ENCODE measurements at places on chromosomes 6 and 20.

DNA sequence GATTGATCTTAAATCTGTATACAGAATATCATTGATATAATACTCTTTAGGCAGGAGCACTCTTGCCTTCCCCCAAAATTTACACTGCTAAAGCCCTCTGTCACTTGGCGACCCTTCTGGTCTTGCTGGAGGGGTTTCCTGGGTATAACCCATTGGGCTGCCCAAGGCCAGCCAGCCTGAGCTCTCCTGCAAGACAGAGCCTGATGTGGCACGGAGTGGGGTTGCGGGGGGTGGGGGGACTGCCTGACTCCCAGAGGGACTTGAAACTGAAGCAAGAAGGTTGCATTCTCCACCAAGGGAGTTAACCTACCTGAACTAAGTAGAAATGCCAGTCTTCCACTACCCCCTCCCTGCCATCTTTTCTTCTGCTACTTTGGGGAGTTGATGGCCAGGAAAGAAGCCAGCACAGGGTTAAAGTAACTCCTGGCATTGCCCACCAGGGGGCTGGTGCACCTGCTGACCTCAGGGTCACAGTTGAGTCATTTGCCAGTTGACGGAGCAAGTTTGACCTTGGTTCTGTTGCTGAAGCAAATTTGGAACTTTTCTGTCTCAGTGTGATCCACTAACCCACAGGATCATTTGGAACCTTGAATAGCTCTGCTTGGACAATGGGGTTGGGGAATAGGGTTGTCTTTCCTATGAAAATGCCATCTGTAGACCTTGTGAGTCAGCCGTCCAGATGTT, 79.4 kb downstream of the ASXL1 start:
- DNase-seq = no peak

DNA sequence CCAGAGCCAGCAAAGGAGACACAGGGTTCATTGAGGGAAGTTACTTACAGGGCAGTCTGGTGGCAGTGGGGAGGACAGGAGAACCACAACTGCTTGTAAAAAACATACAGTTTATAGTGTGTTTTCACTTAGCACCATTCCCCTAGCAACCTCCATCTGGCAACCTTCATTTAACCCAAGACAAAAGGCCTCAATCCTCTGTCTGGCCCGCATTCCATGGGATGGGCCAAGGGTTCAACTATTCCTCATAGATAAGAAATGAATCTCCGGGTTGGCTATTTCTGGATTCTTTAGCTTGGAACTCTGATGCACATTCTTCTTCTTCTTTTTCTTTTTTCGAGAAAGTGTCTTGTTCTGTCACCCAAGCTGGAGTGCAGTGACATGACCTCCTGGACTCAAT, 26.3 kb upstream of the FYN start:
- no peak for DNase-seq

DNA sequence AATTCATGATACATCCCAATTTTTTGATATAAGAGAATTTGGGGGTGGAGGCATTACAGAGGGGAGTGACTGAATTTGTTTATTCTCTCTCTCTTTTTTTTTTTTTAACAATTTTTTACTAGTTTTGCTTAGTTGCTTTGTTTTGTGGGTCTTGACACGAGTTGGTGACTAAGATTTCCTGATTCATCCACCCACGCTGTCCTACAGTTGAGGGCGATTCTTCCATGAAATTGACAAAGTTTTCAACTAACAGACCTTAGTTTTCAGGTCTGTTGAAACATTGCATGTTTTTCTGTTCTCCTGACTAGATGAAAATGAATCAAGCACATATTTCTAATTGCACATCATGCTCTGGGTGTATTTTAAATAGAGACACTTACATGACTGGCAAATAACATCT, 613.8 kb downstream of the TFAP2B start:
- DNase-seq = no peak

- no peak for DNase-seq
These were observed 37.2 kb upstream of the TAF8 start for GRCh38 chr6:42013134-42013516.

DNA sequence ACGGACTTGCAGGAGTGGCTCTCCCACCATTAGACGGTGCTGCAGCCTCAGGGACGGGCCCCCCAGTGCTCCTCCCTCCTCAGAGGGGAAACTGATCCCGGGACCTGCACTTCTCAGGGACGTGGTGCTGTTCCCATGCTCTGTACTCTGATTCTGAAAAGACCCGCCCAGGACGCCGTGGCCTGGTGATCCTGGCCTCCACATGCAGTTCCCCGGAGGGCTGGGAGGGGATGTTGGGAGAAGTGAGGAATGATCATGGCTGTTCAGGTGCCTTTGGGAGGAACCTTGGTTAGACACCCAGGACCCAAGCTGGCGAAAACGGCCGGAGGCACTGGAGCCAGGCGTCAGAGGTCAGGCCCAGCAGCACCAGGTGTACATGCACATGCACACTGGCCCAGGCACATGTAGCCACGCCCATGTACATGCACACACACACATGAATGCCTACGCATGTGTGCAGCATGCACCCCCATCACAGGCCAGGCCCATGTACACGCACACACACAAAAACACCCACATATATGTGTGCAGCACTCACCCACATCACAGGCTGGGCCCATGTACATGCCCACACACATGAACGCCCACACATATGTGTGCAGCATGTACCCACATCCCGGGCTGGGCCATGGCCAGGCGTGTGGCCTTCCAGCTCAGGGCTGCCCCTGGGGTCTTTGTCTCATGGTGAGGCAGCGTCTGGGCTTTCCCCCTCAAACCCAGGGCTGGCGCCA, 52.6 kb upstream of the DACT2 start:
- no peak for DNase-seq

GRCh38 chr20:35568645-35569044, 26.8 kb downstream of the ERGIC3 start:
- peak; percentile 62 for DNase-seq

DNA sequence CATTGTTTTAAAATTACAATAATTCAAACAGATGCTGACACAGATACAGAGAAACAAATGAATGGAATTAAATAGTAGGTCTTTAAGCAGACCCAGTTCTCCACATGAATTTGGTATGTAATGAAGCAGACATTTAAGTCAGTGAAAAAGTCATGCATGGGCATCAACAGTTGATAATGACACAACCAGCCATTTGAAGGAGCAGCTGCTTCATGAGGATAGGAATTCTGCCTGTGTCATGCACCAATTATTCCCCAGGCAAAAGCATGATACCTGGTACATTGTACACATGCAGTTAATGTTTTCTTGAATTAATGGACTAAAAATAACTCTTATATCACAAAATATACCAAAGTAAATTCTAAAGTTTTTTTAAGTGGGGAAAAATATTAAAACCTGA, 11.2 kb upstream of the HEY2 start:
- DNase-seq = no peak

DNA sequence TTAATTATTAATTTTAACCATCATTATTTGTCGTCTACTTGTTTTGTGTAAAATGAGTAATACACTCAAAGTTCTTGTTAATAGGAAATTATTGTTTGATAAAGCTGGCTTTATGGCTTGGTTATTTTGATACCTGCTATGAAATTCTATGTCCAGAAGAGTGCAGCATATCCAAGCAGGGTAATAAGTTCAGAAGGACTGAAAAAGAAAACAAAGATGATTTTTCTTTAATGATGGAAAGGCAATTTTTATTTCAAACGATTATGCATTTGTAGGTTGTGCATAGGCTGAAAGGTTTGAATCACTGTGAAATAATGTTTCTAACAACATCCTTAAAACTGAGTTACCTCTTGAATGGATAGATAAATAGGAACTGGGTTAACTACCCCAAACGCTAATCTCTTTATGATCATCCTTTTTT, 1.4 kb upstream of the MAN1A1 start:
- DNase-seq = no peak

DNA sequence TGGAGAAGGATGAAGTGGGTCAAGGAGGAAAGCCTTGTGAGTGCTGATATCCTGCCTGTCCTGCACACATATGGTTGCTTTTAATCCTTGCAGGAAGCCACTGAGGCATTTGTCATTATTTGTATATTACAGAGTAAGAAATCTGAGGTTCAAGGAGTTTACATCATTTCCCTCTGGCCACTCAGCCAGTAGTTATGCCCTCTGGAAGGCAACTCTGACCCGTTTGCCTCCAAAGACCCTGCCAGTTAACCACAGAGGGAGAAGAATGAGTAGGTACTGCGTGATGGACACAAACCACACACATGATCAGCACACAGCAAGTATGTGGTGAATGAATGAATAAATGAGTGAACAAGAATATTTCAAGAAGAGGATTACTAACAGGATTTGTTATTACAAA, 7.9 kb upstream of the FAM210B start:
- no peak for DNase-seq

GRCh38 chr20:37317994-37318640, 27.8 kb upstream of the SRC start:
- DNase-seq = no peak

DNA sequence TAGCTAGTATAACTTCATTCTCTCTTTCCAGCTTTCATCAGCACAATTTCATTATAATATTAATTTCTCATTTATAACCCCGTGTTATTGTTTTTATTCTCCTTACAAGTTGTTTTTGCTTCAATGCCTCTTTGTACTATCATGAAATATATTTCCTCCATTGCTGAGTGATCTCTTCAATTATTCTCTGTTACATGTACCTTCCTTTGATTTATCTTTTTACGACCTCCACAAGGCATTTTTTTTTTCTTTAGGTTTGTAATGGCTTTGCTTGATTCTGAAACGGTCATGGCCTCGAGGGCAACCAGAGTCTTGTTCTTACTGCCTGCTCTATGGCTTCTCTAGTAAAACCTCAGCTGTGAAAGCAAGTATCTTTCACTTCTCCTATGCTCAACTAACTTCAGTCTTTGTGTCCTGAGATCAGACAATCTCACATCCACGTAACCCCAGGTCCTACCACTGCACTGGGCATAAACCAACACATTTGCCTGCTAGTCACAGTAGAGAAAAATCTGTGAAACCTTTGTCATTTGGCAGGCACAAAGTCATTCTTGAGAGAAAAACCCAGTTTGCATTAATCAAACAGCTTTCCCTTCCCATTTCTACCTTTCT, 119.9 kb downstream of the UST start:
- DNase-seq = no peak

DNA sequence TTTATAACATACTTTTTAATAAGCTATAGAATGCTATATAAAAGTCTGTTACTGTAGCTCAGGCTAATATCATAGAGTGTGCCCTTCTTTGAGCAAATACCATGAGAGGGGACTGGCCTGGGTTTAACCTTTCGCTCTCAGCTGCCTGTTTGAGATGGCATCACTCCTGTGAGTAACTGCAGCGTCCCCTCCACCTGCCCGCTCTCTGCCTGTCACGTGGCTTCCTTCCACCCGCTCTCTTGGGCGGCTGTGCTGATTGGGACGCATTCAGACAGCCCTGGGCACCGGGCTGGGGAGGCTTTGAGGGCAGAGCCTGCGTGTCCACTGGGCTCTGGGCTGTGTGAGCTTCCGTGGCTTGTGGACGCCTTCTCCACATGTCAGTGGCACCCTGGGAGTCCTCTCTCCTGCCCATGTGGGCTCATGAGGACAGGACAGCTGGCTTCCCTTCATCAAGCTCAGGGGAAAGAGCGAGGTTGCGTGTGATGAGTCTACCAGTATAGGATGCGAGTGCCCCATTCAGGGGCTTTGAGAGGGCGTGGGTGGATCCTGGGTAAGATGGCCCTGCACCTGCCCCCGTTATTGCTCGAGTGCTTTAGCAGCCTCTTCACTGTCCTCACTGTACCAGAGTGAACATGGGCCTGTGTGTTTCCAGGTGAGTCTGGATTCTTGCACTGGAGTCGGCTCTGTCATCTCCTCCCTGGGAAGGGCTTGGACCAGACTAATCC, 10.7 kb upstream of the C20orf204 start:
- DNase-seq = no peak

DNA sequence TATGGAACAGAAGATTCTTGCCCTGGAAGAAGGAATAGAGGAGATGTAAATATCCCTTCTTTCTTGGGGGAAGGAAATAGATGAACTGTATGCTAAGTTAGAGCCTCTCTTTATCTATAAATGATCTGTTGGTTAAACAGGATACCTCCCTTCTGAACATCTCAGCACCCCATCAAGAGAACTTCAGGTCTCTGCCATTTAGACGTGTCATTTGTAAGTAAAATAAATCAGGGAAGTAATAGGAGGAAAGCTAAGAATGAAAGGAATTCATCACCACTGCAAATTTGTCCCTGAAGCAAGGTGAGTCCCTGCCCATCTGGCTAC, 42.5 kb upstream of the TNFAIP3 start:
- no peak for DNase-seq

- DNase-seq = no peak
These were observed 6.6 kb upstream of the SERPINB9 start for GRCh38 chr6:2909718-2910117.
